NCI-H1048 (cell line): ENCODE measurements at places on chromosomes 3 and 15.

DNA sequence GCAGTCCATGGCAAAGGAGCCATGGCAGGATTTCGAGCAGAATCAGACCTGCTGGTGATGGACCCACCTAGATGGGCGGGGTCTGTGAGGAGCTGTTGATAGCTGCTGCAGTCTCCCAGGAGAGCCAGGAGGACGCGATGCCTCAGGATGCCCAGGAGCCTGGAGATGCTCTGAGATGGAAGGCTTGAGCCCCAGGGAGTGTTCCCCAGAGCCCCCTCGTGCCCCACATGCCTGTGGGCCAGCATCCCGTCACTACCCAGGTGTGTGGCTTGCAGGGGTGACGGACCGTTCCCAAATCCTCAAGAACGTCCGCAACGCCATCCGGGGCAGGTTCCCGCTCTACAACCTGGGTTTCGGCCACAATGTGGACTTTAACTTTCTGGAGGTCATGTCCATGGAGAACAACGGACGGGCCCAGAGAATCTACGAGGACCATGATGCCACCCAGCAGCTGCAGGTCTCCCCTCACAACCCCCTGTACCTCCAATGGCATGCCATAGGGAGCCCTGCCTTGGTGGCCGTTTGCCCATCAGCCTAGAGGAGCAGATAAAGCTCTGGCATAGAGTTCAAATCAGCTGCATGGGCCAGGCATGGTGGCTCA lies 6.7 kb downstream of the ITIH1 start:
- no peak for DNase-seq

DNA sequence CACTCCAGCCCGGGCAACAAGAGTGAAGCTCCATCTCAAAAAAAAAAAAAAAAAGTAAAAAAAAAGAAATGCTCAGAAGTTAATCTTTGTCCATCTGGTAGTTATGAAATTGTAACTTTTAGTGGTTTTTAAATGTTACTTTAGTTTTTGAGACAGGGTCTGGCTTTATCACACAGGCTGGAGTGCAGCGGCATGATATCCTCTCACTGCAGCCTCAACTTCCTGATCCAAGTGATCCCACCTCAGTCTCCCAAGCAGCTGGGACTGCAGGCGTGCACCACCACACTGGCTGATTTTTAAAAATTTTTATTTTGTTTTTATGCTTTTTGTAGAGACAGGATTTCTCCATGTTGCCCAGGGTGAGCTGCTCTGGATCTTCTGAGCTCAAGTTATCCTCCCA lies 1.3 kb downstream of the RNU5B-1 start:
- no peak for DNase-seq

DNA sequence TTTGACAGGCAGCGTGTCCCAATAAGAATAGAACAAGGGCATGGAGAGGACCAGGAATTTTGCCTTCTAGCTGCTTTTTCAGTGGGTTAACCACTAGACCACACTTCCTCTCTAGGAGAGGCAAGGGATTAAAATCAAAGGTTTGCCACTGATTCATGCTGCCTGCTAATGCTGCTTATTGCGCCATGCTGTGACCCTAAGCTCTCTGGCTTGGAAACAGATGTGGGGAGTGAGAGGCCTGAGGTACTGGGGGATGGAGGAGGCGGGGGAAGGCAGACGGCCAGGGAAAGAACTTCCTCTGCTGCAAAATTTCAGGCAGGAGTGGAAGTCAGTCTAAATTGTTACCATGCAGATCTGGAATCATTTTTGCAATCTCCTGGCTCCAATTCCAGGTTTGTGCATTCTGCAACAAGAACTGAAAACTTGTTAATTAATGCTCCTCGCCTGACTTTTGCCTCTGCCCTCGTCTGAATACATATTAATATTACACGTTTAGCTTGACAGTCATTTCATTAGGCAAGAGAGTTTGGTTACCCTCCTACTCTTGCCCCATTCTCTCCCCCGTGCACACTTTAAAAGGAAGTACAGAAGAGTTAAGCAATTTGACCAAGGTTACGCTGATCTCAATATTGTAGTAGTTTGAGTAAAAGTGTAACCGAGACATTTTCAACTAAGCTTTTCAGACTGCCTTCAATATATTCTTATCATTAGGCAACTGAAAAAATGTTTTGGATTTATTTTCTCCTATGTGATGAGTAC lies 121.7 kb upstream of the SPRED1 start:
- DNase-seq: no peak

DNA sequence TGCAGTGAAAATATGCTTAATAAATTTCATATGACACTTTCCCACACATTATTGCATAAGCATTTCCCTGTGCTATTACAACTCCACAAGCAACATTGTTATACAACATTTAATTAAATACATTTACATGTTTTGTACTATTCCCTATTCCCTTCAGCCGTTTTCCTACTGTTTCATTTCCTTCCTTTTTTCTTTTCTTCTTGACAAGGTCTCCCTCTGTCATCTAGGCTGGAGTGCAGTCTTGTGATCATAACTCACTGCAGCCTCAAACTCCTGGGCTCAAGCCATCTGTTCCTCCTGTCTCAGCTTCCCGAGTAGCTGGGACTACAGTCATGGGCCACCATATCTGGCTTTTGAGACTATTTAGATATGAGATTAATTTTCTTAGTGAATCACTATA lies 254.7 kb downstream of the NFKBIZ start:
- no peak for DNase-seq

GRCh38 chr3:48440590-48440958 lies 517 bp downstream of the TMA7 start:
- DNase-seq: no peak
